ENCODE measurements at places on chromosomes 2 and 18.

GRCh38 chr18:57015451-57015850 lies 131.4 kb upstream of the BOD1L2 start:
- DNase-seq = no peak

DNA sequence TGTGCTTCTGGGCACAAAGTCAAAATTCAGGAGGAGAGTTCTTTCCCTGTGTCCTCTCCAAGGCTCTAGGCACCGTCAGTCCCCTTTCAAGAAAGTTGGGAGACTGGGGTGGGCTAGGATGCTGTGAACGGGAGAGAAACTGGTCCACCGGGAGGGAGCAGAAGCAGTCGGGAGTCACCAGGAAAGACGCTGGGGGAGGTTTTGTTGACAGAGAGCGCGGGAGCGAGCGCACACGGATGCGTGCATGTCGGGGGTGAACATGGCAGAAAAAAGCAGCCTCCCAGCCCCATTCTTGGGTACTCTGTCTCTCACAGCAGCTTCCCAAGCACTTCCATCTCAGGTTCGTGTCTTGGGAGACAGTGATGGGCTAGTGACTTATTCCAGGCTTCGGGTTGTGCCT lies 97.1 kb upstream of the PXDN start:
- DNase-seq = no peak

DNA sequence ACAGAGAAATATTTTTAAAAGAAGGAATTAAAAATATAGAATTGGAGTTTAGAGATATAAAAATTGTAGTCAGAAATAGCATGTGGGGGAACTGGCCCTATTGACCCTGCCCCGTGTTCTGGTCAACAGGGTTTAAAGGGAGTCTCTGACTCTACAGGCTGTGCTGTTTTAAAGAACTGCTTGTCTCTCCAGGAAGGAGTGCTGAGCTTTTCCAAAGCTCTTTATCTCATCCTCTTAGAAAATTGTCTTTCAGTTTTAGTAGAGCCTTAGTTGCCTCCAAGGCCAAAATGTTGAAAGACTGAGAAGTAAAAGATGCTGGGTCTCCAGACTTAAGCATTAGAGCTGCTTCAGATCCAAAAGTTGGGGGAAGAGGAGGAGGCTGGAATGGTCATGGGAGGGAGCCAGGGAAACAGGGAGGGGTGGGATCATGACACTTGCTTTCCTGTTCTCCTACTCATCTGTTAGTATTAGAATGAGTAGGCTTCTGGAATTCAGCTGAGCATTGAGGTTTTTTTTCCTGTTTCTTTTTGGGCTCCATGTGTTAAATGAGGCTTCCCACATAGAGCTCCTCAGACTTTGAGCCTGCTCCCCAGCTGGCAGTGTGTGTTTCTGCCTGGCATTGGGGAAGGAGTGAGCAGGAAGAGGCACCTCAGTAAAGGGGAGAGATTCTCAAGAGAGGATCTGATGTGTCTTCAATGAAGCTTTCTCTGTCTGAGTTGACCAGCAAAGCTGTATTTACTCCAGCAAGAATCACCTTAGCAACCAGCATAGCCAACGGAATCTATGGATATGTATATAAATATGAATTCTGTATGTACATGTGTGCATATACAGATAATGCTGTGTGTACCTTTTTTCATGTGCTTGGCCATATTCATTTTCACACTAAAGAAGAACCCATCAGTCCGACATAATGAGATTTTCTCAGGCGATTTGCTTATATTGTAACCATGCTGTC lies 186.8 kb upstream of the FBXO11 start:
- no peak for DNase-seq

- no peak for DNase-seq
Measured at GRCh38 chr18:48821251-48821590, 129.5 kb downstream of the SMAD7 start.

GRCh38 chr18:46421973-46422551 lies 235.0 kb downstream of the LOXHD1 start:
- DNase-seq = no peak

GRCh38 chr2:47487498-47487875 lies 84.5 kb downstream of the MSH2 start:
- DNase-seq = no peak

DNA sequence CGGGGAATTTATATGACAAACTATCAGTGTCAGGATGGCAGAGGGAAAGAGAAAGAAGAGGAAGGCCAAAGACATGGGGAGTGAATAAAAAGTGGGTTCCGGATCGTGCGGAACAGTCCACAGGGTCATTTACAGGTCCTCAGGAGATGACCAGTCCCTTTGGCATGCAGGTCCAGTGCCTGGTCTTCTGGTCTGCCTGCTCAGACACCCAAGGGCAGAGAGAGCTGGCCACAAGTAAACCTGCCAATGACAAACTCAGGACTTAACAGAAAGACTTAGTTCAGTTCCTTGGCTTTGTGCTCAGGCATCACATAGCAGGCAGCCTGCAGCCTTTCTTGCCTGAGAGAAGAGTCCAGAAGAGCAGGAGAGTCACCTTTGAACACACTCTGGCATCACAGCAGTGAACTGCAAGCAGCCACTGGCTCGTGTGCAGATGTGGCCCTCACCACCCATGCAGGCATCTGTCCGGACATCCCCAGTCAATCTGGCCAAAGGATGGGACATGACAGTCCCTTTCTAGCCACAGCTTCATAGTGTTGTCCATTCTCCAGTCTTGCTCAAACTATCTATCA lies 14.0 kb downstream of the TMEM127 start:
- no peak for DNase-seq

GRCh38 chr18:23924813-23925212 lies 89.7 kb upstream of the TTC39C start:
- DNase-seq = no peak
